ENCODE measurements at places on chromosomes 1 and 21.

DNA sequence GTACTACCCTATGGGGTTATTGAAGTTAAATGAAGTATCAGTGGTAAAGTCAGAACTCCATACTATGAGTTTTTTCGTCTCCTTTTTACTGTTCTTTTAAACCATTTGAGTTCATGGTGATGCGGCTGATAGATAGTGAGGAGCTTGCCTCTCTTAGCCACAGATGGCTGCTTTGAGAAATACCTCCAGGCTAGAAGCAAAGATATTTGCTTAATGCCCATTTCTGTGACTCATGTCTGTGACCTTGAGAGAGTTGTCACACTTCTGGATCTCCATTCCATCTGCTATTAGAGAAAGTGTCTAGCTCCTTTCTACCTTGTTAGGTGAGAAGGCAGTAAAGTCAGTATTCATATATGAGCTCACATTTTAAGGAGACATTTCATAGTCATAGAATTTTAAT lies 89.5 kb upstream of the PLXNA2 start:
- no peak for DNase-seq

DNA sequence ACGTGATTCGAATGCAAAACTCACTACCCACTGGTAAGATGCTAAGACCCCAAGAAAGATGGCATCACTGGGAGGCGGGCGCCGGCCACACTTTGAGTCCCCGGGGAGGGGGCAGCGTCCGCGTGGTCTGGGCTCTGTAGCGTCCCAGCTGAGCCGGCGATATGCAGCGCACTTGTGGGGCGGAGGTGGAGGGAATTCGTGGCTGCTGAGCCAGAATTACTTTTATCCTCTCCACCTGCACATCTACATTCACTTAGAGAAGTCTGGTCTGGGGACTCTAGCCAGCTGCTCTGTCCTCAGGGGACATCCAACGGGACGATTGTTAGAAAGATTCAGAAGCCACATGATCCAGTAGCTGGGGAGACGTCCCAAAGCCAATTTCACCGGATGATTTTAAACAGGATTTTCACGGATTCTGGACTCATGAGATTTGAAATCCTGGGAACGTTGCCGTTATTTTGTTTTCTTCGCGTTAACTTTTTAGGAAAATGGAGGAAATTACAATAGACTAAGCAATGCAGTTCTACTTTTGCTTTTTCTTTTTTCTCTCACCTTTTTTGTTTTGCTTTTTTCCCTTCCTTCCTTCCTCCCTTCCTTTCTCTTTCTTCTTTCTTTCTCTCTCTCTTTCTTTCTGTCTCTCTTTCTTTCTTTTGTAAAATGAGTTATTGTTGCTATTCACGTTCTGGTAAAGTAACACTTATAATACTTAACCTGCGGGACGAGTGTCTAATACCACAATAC lies 1.3 kb downstream of the JAM2 start:
- peak; percentile 26 for DNase-seq

DNA sequence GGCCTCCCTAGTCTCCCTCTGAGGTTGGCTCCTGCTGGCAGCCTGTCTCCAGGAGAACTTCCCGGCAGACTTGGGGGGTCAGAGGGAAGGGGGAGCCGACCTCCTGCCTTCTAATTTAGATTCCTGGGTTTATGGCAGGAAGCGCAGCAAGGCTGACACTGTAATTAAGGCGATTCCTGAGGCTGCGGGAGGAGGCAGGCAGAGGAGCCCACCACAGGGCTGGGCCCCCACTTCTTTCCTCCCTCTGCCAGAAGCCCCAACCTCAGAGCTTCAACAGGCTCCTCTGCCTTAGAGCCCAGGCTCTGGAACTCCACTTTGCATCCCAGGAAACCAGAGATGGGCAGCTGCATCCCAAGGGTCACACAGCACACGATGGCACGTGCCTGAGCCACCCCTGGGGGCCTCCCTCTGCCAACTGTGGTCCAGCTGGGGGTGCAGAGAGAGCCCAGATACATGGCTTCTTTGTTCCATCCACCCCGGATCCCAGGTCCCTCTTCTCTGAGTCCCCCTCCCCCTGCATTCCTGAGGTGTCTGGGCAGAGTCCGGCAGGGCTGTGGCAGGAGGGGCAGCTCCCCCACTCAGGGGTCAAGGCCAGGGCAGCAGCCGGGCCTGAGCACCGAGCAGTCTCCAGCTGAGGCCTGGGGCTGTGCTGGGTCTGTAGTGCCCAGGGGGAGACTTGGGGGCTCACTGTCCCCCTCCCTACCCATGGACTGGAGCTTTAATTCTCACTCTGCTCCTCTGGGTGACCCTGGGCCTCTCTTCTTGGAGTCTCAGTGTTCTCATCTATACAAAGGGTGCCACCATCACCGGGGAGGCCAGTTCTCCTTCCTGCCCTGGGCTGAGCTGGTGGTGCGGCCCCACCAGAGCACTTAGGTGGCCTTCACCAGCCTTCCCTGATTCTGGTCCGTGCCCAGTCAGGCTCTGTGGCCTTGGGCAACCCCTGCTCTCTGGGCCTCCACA lies 39.4 kb upstream of the FAM131C start:
- DNase-seq: peak; percentile 63

- no peak for DNase-seq
Observed at GRCh38 chr1:57858740-57859139, 434.9 kb upstream of the DAB1 start.

DNA sequence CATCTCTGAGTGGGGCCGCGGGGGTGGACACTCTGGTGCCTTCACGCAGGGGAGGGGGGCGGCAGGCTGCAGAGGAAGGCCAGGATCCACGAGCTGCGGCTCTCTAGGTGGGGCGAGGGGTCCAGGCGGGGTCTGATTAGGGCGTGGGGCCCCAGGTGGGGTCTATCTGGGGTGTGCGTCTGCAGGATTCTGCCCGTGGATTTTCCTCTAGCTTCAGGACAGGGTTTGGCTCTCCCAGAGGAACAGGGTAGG lies 6.3 kb downstream of the JMJD4 start:
- no peak for DNase-seq

DNA sequence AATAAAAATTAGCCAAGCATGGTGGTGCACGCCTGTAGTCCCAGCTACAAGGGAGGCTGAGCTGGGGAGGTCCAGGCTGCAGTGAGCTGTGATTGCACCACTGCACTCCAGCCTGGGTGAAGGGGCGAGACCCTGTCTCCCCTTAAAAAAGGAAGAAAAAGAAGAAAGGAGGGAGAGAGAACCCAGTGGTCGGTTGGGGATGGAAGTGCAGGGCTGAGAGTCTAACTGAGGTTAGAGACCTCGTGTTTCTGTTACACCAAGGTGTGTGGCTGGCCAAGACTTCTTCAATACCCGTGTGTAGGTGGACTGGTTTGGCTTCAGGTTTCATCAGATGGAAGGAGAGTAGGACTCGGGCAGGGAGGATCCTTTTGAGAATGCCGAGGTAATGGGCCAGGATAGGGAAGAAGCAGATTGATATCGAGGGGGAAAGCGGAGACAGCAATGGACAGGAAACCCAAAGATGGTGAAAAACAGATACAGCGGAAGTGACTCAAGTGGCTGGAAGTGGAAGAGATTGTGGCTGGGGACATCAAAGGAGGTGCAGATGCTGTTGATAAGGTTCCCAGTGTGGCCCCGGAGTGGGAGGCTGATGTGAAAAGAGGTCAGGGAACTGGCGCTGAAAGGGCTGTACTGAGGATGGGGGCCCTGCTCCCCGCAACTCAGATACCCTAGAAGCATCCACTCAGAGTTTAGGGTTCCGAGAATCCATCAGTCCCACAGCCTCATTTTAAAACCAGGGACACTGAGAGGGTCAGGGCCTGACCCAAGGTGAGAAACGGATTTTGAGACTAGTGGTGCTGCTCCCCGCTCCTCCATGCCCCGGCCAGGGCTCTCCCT lies 681 bp upstream of the UBXN10 start:
- no peak for DNase-seq

DNA sequence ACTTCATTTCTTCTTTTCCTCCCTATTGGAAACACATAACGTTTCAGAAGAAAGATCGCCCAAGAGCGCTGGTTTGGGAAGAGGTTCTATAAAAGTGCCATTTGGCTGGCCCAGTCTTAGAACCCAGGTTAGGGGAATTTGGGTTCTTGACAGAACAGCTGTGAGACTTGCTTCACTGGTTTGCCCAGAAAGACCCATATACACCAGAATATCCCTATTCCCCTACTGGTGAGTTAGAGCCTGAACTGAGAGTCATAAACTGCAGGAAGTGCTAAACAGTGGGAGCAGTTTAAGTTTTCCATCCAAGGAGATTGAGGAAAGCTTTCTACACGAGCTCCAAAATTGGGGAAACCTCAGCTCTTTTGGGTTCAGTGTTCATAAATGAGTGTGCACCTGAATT lies 275.2 kb downstream of the VAV3 start:
- no peak for DNase-seq

GRCh38 chr1:21874328-21874727 lies 62.3 kb downstream of the LDLRAD2 start:
- no peak for DNase-seq

Data from umbilical cord (tissue), 2 donors.